T1000 (cell line): ENCODE measurements at places on chromosomes 1 and 21.

DNA sequence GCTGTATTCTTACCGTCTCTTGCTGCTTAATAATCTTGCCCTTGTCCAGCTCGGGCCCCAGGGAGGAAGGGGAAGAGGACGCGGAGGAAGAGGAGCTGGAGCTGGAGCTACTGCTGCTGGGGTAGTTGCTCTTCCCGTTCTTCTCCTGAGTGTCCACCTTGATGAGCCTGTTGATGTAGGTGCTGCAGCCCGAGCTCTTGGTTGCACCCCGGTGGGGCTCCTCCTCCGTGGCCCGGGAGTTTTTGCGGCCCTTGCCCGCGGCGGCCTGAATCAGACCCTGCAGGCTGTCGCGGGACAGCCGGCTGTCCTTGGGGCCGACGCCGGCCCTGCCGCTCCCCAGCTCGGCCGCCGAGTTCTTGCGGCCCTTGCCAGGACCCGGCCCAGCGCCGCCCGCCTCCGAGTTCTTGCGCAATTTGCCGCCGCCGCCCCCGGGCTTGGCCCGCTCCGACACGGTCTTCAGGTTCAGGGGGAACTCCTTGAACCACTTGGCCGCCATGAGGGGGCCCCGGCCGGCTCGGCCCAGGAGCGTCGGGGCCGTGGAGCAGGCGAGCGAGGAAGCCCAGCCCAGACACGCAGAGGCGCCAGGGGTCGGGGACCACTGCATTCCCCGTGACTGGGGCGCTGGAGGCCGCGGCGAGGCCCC lies 475 bp upstream of the TDRD10 start:
- DNase-seq, result no peak

DNA sequence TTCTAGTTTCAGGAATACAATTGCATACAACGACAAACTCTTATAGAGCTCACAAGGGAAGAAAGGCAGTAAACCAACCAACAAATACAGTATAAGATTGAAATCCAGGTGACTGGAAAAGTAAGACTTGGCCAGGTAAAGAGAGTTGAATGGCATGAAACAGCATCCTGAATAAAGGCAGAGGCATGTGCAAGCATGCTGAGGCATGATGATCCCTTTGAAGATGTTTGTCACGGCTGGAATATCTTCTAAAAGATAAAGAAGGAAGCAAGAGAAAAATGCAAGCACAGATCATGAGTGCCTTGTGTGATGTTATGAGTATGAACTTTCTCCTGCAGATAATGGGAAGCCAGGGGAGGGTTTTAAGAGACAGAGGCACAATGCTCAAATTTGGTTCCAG lies 83.3 kb upstream of the SPATA6 start:
- no peak for DNase-seq

DNA sequence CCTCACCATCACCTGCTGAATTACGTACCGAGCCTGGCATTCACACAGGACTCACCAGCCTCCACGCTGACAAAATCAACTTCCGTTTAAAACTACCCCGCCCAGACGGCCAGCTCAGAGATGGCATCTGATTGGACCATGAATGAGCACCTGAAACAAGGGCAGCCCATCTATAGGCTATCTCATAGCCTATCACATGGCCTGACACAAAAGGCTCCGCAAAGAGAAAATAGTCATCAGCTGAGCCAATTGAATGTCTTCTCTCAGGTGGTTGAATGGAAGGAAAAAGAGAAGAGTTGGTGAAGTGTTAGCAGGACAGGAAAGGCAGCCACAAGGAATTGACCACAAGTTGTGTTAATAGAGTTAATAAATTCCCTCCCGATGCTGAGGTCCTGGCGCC lies 50.6 kb upstream of the ZC3H12A start:
- no peak for DNase-seq

DNA sequence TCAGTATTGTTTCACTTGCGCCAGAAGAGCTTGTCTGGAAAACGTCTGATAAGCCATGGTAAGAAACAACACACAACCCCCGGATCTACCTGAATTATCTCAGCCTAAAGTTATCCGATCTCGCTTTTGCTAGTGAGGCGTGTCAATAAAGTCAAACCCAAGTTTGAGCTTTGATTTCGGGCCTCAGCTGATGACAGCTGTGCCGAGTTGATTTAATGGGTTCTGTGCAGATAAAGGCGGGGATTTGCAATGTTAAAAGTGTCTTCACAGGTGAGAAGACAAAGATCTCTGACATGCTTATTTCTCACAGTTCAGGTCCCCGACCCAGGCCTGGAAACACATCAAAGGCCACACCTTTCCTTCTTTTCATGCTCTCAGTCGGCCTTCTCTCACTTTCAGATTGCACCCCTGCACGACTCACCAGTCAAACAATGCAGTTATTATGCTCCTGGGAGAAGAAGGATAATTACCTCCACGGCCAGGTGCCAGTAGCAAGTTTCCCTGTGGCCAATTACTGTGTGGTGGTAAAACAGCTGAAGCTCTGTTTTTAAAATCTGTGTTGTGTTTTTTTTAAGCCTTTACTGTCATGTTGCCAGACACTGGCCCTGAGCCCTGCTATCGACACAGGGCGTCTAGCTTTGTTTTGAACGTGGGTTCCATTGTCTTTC lies 245.3 kb upstream of the RUNX1 start:
- DNase-seq, result no peak

GRCh38 chr1:175503538-175503937 lies 239.9 kb downstream of the TNR start:
- DNase-seq, result no peak

DNA sequence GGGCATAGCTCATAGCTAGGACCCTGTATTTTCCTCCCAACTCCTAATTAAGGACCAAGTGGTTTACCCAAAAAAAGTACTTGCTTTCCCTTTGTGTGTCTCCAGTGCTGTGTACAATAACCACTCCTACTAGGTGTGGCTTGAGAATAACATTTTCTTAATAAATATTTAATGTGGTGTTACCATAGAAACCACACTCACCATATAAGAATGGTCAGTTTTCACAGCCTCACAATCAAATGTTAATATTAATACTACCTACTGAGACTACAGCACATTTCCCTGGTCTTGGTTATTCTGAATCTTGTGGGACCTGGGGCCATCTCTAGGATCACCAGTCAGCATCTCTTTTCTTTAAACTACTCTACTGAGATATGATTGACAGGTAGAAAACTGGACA lies 83.5 kb upstream of the BCAR3 start:
- no peak for DNase-seq

GRCh38 chr21:26072666-26073615 lies 97.6 kb downstream of the APP start:
- no peak for DNase-seq

DNA sequence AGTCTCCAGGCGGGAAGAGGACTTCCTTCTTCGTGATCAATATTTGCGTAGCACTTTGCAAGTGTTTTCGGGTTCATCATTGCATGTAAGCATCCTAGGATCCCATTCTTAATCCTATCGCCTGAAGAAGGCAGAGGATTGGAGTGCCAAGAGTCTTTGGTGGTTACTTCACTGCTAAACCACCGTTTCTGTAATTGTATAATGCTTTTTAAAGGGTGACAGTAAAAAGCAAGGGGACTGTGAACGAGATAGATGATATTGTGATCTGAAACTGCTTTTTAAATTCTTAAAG lies 345 bp upstream of the ALDH9A1 start:
- no peak for DNase-seq

DNA sequence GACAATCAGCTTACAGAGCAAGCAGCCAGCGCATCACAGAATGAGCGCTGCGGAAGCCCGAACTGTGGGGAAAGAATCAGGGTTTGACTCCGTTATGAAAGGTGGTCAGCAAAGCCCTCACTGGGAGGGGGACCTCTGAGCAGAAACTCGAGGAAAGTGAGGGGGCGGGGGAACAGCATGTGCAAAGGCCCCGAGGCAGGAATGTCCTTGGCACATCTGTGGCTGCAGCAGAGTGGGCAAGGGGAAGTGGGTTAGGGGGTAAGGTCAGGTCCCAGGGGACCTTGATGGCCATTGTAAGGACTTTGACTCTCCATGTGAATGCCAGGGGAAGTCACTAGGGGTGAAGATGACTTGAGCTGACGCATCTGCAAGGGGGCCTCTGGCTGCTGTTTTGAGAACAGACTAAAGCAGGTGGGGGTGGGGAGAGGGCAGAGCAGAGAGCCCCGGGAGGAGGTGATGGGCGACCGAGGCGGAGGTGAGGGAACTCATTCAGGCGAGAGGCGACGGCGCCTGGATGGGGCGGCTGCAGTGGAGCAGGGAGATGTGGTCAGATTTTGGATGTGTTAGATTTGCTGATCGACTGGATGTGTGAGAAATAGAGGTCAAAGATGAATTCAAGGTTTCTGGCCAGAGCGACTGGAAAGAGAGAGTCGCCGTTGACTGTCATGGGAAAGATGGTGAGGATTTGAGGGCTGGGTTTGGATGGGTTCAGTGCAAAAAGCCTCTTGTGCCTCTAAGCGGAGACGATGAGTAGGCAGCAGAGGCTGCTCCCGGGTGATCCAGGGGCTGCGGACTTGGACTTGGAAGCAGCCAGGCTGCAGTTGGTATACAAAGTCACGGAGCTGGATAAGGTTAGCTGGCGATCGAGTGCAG lies 108.0 kb upstream of the ZBTB40 start:
- DNase-seq, result no peak

GRCh38 chr1:147825586-147825985 lies 65.2 kb upstream of the GJA5 start:
- no peak for DNase-seq

DNA sequence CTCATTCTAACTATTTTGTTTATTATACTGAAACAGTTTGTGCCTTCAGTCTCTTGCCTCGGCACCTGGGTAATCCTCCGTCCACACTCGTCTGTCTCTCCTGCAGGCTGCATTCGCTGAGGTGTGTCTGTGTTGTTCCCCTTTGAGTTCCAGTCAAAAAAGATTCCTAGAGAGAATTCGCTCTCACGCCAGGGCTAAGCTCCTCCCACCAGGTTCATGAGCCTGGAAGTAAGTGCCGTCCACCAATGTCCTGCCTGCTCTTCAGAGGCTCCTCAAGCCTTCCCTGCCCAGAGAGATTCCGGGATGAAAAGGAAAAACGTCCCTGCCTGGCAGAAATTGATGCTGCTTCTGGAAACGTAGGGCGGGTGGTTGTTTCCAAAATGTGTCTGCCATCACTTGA lies 12.9 kb downstream of the KIAA2013 start:
- DNase-seq, result no peak

DNA sequence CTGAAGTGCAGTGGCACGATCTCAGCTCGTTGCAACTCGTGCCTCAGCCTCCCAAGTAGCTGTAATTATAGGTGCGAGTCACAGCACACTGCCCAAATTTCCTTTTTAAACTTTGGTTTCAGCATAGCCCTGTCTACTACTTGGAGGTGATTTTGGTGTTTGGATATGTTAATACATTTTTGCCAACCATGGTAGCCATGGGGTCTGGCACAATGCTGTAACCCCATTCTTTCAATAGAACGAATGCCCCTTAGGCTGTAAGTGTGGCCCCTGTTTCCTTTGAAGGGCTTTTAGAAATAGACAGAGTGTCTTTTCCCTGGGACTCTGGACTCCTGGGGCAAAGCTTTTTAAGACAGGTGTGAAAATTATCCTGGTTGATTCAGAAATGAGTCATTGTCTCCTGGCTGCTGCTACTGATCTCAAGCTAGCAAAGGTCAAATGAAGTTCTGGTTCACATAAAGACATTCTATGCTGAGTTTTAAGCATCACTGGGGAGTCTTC lies 141.1 kb upstream of the RUNX1 start:
- DNase-seq, result no peak

- DNase-seq, result no peak
These were observed 5.1 kb upstream of the LENEP start for GRCh38 chr1:154988058-154988954.

DNA sequence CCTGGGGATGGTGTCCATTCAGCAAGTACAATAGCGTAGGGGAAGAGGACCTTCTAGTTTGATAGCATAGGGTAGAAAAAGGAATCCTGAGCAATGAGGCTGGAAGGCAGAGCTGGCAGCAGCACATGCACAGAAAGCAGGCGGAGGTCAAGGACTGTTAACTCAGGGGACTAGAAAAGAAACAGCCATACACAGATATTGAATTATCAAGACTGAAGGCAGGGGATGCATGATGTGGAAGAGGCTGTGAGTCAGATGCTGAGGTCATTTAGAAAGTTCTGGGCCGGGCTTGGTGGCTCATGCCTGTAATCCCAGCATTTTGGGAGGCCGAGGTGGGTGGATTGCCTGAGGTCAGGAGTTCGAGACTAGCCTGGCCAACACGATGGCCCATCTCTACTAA lies 65.6 kb downstream of the OPTC start:
- DNase-seq, result peak; percentile 22

DNA sequence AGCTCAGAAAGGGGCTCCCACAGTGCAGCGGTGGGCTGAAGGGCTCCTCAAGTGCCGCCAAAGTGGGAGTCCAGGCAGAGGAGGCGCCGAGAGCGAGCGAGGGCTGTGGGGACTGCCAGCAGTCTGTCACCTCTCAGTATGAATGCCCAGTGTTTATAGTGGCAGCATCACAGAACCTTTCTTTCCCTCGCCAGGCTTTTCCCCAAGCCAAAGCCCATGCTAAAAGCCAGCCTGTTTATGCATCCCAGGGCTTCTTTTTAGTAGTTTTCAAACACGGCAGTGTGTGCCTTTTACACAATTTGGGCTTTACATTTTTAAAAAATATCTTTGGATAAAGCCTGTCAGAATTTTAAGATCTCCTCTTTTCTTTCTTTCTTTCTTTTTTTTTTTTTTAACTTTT lies 70.6 kb downstream of the CENPF start:
- DNase-seq, result no peak

DNA sequence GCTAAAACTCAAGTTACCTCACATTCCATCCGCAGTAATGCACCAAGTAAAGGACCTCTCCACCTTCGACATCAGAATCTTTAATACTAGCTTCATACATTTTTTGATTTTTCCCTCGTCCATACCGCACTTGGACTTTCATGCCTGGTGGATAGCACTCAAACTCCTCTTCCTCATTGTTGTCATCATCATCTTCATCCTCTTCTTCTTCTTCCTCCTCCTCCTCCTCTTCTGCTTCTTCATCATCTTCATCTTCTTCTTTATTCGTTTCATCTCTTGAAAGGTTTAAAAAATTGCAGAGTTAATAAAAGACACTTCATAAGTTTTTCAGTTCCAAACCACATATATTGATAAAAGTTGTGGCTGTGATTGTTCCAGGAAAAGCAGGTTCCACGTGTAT lies 52.7 kb upstream of the RBM34 start:
- DNase-seq, result no peak

GRCh38 chr1:111497592-111497991 lies 5.8 kb downstream of the ADORA3 start:
- DNase-seq, result no peak

- DNase-seq, result no peak
These were observed 110.0 kb downstream of the CD247 start for GRCh38 chr1:167408355-167408754.

DNA sequence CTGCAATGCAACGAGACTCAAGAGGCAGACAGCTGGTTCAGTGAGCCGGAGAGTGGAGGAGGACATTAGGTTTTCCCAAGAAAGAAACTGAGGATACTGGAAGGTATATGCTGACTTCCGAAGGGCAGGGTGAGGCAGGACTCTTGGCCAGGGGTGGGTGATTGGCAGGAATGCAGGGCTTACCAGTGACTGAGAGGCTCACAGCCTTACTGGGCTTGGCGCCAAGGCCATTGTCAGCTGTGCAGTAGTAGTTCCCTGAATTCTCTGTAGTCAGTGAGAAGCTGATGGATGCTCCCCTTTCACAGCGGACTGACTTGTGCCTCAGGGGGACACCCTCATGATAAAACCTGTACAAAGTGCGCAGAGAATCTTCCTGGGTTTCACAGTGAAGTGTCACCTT lies 9.6 kb downstream of the FCRL5 start:
- DNase-seq, result no peak

- no peak for DNase-seq
These were observed 2157.1 kb downstream of the NCAM2 start for GRCh38 chr21:23155281-23155680.
